ENCODE measurements at places on chromosomes 4 and X.
A peak's percentile ranks its signal among the peaks of the same experiment; 100 is the strongest.

DNA sequence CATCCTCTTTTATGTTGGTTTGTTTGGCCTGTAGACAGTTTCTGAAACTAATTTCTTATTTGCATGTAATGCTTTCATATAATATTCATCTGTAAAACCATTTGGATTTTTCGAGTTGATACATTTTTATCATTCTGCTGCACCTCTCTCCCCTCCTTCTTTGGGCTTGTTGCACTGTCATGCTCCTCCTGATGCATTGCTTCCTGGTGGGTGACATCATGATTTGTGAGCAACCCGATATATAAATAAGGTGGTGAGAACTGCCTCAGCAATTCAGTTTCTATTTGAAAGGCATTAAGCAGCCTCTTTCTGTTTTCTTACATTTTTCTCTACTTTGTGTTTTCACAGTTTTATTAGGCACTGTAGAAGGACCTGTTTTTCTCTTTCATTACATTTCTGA is 515.7 kb downstream of the RPA4 start:
- DNase-seq = no peak

DNA sequence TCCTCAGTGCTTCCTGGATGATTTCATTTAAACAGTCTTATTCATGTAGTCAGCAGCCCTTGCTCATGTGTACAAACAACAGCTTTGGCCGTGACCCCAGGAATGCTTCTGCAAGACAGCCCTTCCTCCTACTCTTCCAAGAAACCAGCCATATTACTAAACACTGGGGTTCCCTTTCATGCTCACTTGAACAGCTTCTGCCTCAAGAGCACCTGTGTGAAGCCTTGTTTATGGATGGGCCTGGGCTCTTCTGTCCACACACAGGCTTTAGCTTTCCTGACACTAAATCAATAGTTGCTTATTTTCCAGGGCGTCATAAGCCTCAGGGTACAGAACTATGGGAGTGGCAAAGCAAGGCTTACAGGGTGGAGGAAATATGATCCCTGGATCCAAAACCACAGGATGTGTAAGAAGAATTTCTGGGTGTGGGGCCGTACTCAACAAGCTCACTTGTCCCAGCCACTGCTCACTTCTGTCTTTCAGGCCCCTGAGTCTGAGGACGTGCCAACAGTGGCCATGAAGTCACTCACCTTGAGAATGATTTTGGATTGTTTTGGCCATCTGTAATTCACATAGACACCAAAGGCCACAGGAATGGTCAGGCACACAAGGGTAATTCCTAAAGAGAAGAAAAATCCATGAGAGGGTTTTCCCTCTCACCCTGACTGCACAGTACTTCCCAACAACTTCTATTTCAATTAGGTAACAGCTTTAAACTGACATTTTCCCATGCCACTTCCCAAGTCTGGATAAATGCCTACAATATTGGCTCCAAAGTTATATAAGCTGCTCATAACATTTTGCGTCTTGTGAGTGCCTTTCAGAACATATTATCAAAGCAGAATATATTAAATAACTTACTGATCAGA is 17.7 kb downstream of the SLC10A6 start:
- peak; percentile 96 for DNase-seq

- no peak for DNase-seq
Observed at GRCh38 chrX:71298119-71298518, 3.4 kb upstream of the ITGB1BP2 start.

GRCh38 chrX:72621625-72622485 is 49.2 kb upstream of the HDAC8 start:
- no peak for DNase-seq

- DNase-seq = peak; percentile 19
Observed at GRCh38 chrX:70455366-70456202, 10.9 kb downstream of the DLG3 start.

DNA sequence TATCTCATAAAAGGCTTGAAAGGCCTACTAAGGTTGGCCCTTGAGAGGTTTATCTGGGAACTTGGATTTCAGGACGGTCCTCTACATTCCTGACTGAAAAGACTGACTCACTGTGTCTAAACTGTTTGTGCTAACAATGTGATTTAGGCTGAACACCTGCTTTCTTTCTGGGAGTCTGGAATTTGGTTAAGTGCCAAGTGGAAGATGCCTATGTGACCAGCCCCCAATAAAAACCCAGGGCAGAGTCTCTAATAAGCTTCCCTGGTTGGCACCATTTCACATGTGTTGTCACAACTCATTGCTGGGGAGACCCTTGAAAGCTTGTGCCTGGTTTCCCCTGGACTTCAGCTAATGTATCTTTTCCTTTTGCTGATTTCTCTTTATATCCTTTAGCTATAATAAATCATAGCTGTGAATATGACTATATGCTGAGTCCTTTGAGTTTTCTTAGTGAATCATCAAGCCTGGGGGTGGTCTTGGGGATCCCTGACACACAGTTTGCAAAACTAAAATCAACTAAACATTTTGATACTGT is 55.1 kb downstream of the GPR82 start:
- peak; percentile 15 for DNase-seq

- DNase-seq = no peak
Observed at GRCh38 chr4:4535590-4535989, 6.3 kb downstream of the STX18 start.

DNA sequence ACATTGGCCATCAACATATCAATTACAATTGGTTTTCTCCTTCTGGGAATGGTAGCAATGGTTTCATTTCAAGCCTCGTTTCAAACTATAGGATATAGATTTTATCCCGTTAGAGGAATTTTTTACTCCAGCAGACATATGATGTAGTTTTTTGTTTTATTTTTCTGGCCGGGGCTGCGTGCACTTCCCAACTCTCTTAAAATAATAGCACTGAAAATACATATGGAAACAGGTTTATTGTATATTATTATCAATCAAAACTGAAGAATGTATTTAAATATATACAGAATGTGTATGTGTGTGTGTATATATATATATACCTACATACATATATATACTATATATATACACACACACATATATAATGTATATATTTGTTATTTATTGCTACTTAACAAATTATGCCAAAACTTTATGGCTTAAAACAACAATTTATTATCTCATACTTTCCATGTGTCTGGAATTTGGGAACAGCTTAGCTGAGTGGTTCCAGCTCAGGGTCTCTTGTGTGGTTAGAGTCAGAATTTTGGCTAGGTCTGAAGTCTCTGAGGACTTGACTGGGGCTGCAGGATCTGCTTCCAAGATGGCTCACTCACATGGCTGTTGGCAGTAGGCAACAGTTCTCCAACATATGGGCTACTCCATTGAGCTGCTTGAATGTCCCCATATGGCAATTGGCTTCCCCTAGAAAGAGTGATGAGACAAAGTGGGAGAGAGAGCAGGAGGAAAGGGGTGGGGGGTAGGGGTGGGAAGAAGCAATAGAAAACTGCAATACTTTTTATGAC is 314.1 kb downstream of the PPP1R2C start:
- DNase-seq = no peak

GRCh38 chrX:38038501-38038900 is 32.1 kb downstream of the SYTL5 start:
- DNase-seq = no peak

DNA sequence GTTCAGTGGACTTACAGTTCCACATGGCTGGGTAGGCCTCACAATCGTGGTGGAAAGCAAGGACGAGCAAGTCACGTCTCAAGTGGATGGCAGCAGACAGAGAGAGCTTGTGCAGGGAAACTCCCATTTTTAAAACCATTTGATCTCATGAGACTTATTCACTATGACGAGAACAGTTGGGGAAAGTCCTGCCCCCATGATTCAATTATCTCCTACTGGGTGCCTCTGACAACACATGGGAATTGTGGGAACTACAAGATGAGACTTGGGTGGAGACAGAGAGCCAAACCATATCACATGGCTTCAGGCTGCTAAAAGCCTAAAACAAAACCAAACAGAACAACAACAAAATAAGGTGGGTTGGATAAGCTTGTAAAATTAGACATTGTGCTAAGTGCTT is 194.4 kb upstream of the CPEB2 start:
- no peak for DNase-seq

- no peak for DNase-seq
Observed at GRCh38 chr4:14920759-14921320, 81.4 kb upstream of the CPEB2 start.

GRCh38 chr4:43330288-43330687 is 437.8 kb downstream of the GRXCR1 start:
- no peak for DNase-seq

DNA sequence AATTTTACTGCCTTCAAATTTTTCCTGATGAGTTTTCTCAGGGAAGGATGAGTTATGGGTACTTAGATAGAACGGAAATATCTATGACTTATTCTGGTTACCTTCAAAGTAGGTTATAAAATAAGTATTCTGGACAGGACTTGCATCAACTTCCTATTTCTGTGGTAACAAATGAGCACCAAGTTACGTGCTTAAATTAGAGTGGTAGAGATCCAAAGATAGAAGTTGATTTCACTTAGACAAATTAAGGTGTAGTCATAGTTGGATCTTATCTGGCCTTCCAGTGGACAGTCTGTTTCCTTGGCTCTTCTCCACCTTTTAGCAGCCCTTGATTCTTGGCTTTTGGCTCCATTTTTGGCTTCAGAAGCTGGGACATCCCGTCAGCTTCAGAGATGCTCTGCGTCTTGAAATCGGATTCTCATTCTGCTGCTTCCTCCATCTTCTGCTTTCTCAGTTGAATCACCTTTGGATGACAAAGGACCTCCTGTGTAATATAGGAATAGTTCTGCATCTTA is 109.9 kb downstream of the ZNF518B start:
- DNase-seq = no peak

GRCh38 chr4:144371485-144371884 is 231.0 kb upstream of the GYPA start:
- no peak for DNase-seq

DNA sequence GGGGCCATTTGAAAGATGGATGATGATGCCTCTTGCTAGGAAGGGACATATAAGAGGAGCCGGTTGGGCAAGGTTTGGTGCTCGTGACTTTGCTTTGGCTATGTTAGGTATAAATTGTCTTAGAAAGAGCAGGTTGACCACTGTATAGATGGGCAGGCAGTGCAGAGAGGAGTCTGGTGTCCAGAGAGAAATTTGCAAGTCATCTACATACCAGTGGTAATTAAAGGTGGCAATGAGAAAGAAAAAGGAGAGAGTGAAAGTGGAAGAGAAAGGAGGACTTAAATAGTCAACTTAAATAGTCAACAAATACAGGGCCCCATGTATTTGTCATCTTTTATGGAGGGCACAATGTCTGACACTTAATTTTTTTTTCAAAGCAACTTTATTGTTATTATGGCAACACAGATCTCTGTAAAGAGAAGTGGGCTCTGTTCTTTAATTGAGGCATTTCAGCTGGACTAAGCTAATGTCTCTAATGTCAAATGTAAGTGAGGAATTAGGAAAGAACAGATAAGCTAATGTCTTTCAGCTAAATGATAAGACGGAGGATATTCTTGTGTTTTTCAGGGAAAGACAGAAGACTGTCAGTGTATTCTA is 75.4 kb upstream of the ANXA3 start:
- no peak for DNase-seq

DNA sequence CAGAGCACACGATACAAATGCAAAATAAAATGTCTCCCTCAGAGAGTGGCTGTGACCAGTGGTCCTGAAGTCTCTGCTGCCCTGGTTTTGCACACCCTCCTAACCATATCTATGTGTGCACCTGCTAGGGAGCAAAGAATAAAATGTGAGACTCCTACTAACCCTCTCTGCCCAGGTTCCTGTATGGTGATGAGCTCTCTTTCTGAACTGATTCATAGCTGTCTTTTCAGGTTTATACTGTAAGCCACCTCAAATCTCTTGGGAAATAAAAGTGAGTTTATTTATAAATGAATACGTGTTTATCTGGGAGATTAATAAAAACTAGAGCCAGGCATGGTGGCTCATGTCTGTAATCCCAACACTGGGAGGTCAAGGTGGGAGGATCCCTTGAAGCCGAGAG is 126.0 kb upstream of the RBPJ start:
- no peak for DNase-seq

DNA sequence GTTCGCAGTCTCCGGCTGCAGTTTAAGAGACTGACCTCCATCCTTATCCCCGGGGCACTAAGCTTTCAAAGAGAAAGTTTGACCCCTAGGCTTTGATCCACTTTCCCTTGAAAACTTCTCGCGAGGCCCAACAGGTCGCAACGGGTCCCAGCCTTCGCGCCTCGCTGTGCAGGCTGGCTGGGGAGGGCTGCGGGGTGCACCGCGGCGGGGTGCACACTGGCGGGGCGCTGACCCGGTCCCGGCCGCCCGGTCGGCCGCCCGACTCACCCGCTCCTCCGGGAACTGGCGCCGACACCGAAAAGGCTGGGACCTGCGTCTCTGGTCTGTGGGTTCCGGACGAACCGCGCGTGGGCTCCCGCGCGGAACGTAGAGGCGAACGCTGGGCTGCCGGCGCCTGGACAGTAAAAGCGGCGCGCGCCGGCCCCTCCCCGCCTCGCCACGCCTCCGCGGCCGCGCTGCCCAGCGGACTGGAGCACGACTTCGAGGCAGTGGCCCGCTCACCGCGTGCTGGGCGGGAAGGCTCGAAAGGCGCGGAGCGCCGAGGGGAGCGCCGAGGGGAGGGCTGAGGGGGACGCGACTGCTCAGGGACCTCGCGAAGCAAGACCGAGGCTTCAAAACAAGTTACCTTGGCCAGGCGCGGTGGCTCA is at the start of gene TAF7L:
Gene TAF7L, minus strand, starts transcription at position 378 of the 647 bp plus-strand sequence. CDS start 3,791 bp downstream, outside the sequence.
- no peak for DNase-seq

DNA sequence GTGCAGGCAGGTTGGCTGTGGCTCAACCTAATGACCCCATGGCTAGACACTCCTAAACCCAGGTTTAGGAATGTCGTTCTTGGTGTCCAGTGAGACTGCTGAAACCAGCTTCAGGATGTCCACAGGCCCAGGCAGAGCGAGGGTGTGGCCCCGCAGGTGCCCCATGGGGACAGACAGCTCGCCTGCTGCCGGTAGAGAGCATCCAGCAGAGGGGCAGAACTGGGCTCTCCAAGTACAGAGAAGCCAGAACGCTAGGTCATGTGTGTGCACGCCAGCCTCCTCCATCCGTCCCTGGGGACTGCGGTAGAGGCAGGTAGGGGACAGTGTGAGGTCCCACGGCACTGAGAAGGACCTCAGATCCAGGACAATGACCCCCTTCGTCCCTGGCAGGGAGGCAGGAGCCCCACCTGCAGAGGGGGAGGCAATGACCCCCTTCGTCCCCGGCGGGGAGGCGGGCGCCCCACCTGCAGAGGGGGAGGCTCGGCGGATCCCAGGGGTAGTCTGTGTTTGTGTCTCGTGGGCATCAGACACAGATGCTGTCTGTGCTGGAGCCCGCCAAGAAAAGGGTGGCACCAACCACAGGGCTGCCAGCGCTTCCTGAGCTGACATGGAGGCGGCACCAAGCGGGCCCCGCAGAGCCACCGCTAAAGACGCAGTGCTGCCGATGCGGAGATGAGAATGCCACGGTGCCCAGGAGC is 118.4 kb downstream of the FAM53A start:
- no peak for DNase-seq

DNA sequence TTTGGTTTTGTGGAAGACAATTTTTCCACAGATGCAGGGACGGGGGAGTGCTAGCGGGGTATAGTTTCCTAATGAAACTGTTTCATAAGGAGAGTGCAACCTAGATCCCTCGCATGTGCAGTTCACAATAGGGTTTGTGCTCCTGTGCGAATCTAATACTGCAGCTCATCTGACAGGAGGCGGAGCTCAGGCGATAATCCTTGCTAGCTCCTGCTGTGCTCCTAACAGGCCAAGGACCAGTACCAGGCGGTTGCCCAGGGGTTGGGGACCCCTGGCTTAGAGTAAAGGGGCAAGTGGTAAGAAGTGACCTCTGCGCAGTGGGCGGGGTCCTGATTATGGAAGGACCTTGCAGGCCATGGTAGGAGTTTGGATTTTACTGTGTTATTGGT is 3.8 kb downstream of the SCML1 start:
- DNase-seq = no peak

Data from PC-9 (cell line).